Spinal cord (tissue), 10 donors: ENCODE measurements at places on chromosomes 4 and X. TPM values are rescaled to one million over a fixed set of nuclear protein-coding genes. Genes with fewer than 3 reads are reported as not detected.

DNA sequence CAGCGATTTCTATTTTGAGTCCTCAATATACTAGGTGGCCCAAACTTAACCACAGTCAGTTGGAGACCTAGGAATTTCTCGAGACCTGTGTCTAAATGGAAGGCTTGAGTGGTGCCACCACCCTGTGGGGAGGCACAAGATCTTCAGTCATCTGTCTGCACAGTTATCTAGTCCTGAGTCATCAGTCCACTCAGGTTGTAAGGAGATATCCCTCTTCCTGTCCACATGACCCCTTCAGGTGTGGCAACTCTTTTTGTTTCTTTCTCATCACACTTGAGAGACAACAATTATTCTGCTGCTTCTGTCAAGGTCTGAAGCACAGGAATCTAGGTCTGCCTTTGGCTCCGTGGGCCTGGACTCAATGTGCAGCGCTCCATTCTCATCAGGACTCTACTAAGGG lies 64.4 kb upstream of the IBSP start:
- DNase-seq: no peak

DNA sequence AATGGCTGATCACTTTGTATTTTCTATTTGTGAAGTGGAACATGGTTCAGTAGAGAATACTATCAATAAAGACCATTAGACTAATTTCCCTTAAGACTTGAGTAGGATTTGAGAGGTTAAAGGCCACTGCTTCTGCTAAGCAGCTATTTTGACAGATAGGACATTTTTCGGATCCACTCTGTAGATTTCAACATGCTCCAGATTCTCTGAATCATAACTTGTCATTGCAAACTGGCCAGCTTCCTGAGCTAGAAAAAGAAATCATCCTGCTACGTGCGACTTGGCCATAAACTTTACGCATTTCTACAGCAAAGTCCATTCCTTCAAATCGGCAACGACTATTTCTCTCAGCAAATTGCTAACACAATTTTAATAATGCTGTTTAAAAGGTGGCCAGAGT lies 55.2 kb downstream of the MGST2 start:
- no peak for DNase-seq

- DNase-seq: no peak
Observed at GRCh38 chr4:81452452-81453006, 19.2 kb downstream of the RASGEF1B start.

The SUPT20HL2 gene
- total RNA-seq: 0.06 TPM

DNA sequence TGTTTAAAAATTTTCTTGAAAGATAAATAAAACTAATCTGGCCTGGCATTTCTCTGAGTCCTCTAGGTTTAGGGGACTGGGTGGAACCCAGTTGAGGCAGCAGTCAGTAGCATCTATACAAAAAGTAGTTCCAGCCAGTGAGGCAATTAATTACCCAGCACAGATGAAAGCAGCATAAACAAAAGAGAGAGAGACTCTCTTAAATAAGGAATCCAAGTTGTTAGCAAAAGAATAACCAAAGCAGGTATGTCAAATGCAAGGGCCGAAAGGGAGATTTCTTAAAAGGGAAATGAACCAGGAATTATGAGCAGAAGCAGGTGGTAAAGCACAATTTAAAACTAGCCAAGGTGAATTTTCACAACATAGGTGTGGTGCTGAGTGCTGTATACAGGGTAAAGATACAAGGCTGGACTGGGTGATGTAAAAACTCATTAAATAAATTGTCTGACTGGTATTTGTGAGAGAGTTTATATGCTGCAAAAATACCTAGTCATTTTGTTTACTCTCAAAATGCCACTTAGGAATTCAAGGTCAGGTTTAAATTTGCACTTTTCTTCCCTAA lies 94.6 kb upstream of the GALNT7 start:
- DNase-seq: no peak

- peak; percentile 62 for DNase-seq
Observed at GRCh38 chr4:85452058-85452731, 22.8 kb upstream of the ARHGAP24 start.
